Trophoblast cell (in vitro differentiated cells and primary cell): ENCODE measurements at places on chromosomes 2 and 18.

- H3K27me3 ChIP-seq = no peaks in the 10 kb centered on the region
- DNase-seq = peak; percentile 54
- H3K4me3 ChIP-seq = no peak overlapping the region
- H3K36me3 ChIP-seq = no peaks in the 10 kb centered on the region
Observed at GRCh38 chr2:197075754-197076337, 149.3 kb upstream of the PGAP1 start.

GRCh38 chr2:142130111-142131009 lies 456 bp downstream of the LRP1B start:
- no peaks in the 10 kb centered on the region for H3K27me3 ChIP-seq
- H3K36me3 ChIP-seq = no peaks in the 10 kb centered on the region
- no peaks in the 10 kb centered on the region for H3K4me1 ChIP-seq
- DNase-seq = peak; percentile 23
- peak overlapping the region; percentile 72 for H3K27ac ChIP-seq
- peak overlapping the region; percentile 76 for H3K4me3 ChIP-seq

DNA sequence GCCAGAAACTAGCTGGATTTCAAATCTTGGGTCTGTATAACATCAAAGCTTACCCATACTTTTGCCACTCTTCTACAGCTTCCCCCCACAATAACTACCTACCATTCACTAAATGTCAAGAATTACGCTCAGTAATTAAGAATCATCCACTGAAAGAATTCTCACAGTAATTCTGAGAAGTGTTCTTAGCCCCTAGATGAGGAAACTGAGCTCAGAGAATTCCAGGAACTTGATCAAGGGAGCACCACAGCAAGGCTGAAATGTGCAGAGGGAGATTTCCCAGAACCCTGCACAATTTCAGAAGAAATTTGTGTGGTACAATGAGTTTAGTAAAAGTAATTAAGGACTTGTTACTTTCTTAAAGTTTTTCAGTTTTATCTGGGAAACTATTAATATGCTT lies 194.5 kb upstream of the STK17B start:
- H3K4me3 ChIP-seq = no peak overlapping the region
- H3K27me3 ChIP-seq = no peaks in the 10 kb centered on the region
- no peaks in the 10 kb centered on the region for H3K36me3 ChIP-seq
- peaks cover 10% of the 10 kb centered on the region for H3K4me1 ChIP-seq
- H3K27ac ChIP-seq = no peak overlapping the region
- no peak for DNase-seq

DNA sequence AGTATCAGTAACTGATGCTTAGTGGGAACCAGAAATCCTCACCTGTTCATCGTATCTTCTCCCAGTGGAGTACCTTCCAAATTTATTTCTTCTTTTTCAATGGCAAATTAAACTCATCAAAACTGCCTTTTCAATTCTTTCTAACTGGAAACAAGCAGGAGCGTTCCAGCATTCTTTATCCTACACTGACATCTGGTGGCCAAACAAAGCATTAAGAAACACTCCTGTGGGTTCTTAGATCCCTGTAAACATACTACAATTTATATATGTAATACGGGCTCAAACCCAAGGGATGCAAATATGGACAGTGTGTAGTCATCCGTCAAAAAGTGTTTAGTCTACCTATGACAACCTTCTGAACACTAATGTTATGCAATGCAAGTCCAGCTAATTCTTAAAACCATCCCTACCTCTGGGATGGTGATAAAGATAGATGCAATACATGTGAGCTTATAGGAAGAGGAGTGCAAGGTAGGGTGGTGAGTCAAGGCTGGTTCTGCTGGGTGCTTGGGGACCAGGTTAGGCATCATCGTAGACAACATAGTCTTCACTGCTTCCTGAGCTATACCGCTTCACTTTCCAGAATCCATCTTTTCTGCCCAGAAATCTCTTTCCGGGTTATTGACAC lies 375.0 kb downstream of the CTNNA2 start:
- H3K36me3 ChIP-seq = no peaks in the 10 kb centered on the region
- no peak overlapping the region for H3K4me3 ChIP-seq
- peak; percentile 33 for DNase-seq
- H3K27ac ChIP-seq = no peak overlapping the region
- no peaks in the 10 kb centered on the region for H3K27me3 ChIP-seq

GRCh38 chr2:120589771-120590608 lies 145.7 kb upstream of the GLI2 start:
- DNase-seq = no peak
- peaks cover 28% of the 10 kb centered on the region for H3K27me3 ChIP-seq
- H3K4me3 ChIP-seq = no peak overlapping the region
- peaks cover 6% of the 10 kb centered on the region for H3K4me1 ChIP-seq
- H3K36me3 ChIP-seq = no peaks in the 10 kb centered on the region
- H3K27ac ChIP-seq = no peak overlapping the region

DNA sequence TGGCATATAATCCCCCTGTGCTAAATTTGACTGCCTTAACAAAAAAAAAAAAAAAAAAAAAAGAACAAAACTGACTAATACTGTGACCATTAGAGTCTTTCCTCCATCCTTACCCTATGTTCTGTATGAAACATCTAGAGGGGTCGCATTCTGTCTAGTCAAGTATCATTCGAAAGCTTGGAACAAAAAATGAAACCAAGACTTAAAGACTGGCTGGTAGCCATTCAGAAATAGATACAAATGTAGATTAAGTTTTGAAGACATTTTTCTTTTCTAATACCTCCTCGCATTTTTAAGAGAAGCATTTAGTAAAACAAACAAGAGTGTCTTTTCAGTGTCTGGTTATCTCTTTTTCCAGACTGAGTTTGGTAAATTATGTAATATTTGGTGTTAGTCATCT lies 66.7 kb downstream of the SPATS2L start:
- H3K36me3 ChIP-seq = no peaks in the 10 kb centered on the region
- H3K27me3 ChIP-seq = no peaks in the 10 kb centered on the region
- peaks cover 18% of the 10 kb centered on the region for H3K4me1 ChIP-seq
- no peak for DNase-seq
- no peak overlapping the region for H3K4me3 ChIP-seq

DNA sequence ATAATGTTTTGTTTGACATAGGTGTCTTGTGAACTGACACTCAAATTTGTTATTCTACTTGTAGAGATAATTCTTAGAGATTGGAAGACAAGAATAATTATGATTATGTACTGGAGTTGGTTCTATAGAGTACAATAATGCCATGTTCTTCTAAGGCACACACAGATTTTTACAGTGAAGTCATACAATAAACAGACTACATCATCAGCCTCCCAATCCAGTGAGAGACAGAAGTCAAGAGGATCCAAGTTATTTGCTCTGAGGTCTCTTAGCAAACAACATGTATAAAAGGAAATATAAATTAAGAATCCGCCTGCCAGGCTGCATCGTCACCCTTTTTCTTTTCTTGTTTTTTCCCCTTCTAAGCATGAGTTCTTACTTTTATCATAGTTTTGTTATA lies 613.5 kb upstream of the SETBP1 start:
- no peak for DNase-seq
- no peak overlapping the region for H3K4me3 ChIP-seq
- H3K27ac ChIP-seq = no peak overlapping the region
- no peaks in the 10 kb centered on the region for H3K36me3 ChIP-seq
- no peaks in the 10 kb centered on the region for H3K27me3 ChIP-seq

DNA sequence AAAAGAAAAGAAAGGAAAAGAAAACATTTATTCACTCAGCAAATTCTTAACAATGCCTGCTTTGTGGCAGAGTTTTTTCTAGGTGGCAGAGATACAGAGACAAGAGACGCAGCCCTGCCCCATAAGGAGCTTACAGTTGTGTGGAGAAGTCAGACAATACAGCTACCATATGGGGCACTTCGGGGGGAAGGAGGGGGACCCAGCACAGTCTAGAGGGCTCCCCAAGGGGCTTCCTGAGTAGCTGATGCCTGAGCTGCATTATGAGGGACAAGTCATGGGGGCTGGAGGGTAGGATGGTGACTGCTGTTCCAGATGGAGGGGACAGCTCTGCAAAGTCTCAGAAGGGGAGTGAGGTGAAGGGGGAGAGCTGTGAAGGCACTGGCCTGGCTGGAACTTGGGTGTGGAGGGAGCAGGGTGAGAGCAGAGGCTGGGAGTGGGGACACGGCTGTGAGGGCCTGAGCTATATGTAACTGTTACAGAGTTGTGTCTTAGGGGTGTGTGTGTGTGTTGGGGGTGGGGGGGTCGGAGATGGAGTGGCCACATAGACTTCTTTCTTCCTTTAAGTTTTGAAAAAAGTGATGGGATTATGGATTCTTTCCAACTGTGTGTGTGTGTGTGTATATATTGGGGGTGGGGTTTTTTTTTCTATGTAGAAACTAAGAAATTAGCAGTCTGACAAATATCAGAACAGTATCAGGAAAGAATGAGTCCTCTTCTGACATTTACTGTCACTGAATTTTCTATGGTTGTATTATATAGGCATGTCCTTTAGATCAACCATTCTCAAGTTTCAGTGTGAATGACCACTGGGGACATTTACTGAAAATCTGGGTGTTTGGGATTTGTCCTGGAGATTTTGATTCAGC lies 66.0 kb upstream of the HAAO start:
- no peak overlapping the region for H3K27ac ChIP-seq
- H3K27me3 ChIP-seq = no peaks in the 10 kb centered on the region
- H3K4me1 ChIP-seq = peaks cover 21% of the 10 kb centered on the region
- no peaks in the 10 kb centered on the region for H3K36me3 ChIP-seq
- no peak overlapping the region for H3K4me3 ChIP-seq
- DNase-seq = no peak

- H3K36me3 ChIP-seq = no peaks in the 10 kb centered on the region
- no peak overlapping the region for H3K4me3 ChIP-seq
- no peaks in the 10 kb centered on the region for H3K27me3 ChIP-seq
- peak overlapping the region; percentile 63 for H3K27ac ChIP-seq
Observed at GRCh38 chr18:48832938-48833700, 117.6 kb downstream of the SMAD7 start.

DNA sequence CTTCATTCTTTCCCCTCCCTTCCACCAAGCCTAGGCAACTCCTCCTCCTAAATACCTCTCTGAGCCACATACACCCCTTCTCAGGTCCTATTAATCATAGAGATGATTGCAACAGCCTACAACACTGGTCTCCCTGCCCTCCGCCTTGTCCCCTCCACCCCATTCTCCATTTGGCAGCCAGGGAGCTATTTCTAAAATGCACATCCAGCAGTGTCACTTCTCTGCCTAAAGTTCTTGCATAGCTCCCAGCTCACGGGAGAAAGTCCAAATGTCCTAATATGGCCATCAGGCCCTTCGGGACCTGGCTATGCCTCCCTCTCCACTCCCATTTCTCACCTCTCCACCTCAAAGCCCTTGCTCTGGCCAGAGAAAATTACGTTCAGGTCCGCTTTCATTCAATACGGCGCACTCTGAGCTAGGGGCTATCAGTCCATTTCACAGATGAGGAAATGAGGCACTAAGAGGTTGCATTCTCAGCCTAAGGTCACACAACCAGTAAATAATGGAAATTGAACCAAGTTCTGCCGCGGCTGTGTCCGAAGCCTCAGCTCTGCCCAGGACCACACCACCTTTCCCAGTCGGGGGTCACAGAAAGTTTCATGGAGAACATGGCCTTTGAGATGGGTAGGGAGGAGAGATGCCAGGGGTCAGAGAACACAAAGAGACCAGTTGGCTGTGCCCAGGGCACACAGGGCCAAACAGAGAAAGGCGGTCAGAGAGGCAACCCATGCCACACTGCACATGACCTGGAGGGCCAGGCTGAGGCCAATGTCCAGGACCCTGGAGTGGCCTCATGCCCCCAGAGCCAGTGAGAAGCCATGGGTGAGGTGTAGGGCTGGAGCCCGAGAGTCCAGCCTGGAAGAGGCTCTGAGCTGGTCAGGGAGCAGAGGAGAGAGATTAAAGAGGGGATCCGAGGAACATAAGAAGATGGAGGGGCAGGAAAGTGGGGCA lies 72.8 kb downstream of the TNS1 start:
- DNase-seq = no peak
- H3K4me3 ChIP-seq = no peak overlapping the region
- peaks cover 16% of the 10 kb centered on the region for H3K4me1 ChIP-seq
- H3K36me3 ChIP-seq = no peaks in the 10 kb centered on the region
- H3K27me3 ChIP-seq = no peaks in the 10 kb centered on the region

DNA sequence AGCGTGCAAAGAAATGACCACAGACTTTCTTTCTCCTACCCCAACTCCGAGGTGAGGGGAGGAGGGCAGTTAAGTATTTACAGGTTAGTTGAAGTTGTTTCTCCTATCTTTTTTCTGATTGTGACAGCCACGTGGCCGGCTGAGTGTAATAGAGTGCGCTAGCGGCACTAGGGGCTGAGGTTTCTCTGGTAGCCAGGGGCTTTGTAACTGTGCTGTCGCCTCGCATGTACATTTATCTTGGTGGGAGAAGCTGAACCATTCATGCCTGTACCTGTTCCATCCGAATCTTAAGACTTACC lies 214.1 kb upstream of the STON1 start:
- no peaks in the 10 kb centered on the region for H3K36me3 ChIP-seq
- H3K27me3 ChIP-seq = no peaks in the 10 kb centered on the region

- no peak overlapping the region for H3K4me3 ChIP-seq
- no peaks in the 10 kb centered on the region for H3K27me3 ChIP-seq
- no peaks in the 10 kb centered on the region for H3K4me1 ChIP-seq
- DNase-seq = no peak
Observed at GRCh38 chr2:146826388-146826787, 1018.4 kb upstream of the ACVR2A start.

DNA sequence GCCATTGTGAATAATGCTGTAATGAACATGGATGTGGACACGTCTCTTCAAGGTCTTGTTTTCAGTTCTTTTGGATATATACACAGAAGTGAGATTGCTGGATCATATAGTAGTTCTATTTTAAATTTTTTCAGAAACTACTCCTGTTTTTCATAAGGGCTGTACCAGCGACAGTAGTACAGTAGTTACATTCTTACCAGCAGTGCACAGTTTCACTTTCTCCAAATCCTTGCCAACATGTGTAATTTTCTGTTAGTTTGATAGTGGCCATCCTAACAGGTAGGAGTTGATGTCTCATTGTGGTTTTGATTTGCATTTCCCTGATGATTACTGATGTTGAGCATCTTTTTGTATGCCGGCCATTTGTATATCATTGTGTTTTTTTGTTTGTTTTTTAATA lies 81.7 kb downstream of the EPC2 start:
- H3K4me3 ChIP-seq = no peak overlapping the region
- no peaks in the 10 kb centered on the region for H3K27me3 ChIP-seq
- peaks cover 2% of the 10 kb centered on the region for H3K4me1 ChIP-seq
- no peaks in the 10 kb centered on the region for H3K36me3 ChIP-seq

- no peak for DNase-seq
- H3K36me3 ChIP-seq = no peaks in the 10 kb centered on the region
- peak overlapping the region; percentile 87 for H3K27ac ChIP-seq
- no peaks in the 10 kb centered on the region for H3K27me3 ChIP-seq
- no peak overlapping the region for H3K4me3 ChIP-seq
- H3K4me1 ChIP-seq = peaks cover 14% of the 10 kb centered on the region
Observed at GRCh38 chr2:174535083-174535482, 48.3 kb upstream of the GPR155 start.

GRCh38 chr2:208939852-208940251 lies 484.0 kb upstream of the MAP2 start:
- no peaks in the 10 kb centered on the region for H3K4me1 ChIP-seq
- no peak for DNase-seq
- H3K27ac ChIP-seq = no peak overlapping the region
- H3K27me3 ChIP-seq = no peaks in the 10 kb centered on the region
- no peak overlapping the region for H3K4me3 ChIP-seq

DNA sequence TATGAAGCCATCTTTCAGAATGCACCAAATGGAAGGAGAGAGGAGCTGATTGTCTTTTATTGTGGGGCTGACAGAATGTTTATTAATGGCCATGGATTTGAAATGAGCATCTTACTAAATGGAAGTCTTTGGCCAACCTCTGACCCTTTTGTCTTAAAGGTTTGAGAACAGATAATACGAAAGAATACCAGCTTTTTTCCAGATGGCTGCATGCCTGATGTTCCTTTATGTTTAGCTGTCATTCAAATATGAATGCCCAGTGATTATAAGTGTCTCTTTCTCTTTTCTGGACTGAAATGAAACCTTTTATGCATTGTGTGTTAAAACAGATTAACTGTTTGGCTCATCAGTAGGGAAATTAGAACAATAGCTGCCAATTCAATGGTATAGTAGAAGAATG lies 46.0 kb downstream of the PARD3B start:
- no peaks in the 10 kb centered on the region for H3K4me1 ChIP-seq
- H3K27ac ChIP-seq = no peak overlapping the region
- H3K4me3 ChIP-seq = no peak overlapping the region
- H3K27me3 ChIP-seq = no peaks in the 10 kb centered on the region
